ENCODE measurements at places on chromosomes 1 and 21. TPM values are rescaled to one million over a fixed set of nuclear protein-coding genes. Genes with fewer than 3 reads are reported as not detected.
A peak's percentile ranks its signal among the peaks of the same experiment; 100 is the strongest.

GRCh38 chr1:33650708-33651107 lies 178.3 kb downstream of the ZSCAN20 start:
- DNase-seq: no peak

DNA sequence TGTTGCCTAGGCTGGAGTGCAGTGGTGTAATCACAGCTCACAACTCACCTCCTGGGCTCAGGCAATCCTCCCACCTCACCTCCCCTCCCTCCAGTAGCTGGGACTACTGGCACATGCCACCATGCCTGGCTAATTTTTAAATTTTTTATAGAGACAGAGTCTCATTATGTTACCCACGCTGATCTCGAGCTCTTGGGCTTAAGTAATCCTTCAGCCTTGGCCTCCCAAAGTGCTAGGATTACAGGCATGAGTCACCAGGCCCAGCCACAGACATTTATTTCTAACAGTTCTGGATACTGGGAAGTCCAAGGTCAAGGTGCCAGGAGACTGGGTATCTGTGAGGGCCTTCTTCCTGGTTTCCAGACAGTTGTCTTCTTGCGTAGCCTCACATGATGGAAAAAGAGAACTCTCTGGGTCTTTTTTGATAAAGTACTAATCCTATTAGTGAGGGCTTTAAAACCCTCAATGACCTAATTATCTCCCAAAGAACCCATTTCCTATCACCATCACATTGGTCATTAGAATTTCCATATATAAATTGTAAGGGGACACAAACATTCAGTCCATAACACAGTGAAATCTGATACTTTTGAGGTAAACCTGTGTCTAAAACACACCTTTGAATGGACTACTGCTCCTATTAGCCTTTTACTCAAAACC lies 67.9 kb downstream of the PHACTR4 start:
- DNase-seq: no peak

DNA sequence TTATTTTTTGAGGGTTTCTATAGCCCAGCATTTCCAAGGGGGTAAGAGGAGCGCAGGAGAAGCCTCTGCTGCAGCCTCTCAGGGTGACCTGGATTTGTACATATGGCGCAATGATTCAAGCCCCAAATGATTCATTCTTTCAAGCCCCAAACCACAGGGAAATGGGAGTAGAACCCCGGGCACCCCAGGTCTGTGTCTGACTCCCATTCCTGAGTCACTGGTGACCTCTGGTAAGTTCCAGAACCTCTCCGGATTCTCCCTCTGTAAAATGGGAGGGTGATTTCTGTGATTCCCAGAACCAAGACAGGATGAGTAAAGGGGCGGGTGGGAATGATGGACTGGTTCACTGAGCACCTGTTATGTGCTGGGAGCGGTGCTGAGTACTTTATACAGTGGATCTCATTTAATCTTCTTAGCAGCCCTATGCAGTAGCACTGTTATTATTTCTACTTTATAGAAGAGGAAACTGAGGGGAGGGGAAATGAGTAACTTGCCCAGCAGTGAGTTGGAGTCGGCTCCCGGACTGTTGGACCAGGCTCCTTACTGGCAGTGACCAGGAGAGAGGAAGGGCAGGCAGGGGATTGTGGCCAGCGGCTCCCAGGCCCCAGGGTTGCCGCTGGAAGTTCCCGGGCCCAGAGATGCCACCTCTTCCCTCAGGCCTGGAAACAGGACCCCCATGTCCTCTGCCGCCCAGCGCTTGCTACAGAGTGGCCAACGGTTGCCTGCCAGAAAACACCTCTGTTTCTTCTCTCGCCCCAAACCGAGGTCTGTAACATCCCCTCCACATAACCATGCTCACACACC lies 20.3 kb upstream of the SLC26A9 start:
- no peak for DNase-seq

GRCh38 chr1:3459051-3459908 lies 4.8 kb downstream of the ARHGEF16 start:
- DNase-seq: no peak

DNA sequence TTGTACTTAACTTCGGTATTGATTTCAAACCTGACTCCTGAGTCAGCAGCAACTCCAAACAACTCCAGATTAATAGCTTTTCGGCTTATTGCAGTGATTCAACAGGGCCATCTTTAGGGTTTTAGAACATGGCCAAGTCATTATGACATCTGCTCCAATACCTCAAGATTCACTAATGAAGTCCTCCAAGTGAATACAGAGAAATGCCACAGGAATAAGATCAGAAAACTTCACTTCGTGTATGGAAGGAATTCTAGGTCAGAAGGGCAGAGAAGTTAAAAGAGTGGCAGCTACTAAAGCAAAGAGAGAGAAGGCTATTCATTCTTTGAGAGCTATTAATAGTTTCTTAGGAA lies 7.6 kb upstream of the C1orf116 start:
- no peak for DNase-seq

- DNase-seq: no peak
These were observed 20.8 kb downstream of the ELK4 start for GRCh38 chr1:205610901-205611466.

- peak; percentile 44 for DNase-seq
These were observed 22.0 kb downstream of the RLF start for GRCh38 chr1:40183055-40183710.

GRCh38 chr1:95643071-95643470 lies 409.1 kb downstream of the RWDD3 start:
- no peak for DNase-seq

DNA sequence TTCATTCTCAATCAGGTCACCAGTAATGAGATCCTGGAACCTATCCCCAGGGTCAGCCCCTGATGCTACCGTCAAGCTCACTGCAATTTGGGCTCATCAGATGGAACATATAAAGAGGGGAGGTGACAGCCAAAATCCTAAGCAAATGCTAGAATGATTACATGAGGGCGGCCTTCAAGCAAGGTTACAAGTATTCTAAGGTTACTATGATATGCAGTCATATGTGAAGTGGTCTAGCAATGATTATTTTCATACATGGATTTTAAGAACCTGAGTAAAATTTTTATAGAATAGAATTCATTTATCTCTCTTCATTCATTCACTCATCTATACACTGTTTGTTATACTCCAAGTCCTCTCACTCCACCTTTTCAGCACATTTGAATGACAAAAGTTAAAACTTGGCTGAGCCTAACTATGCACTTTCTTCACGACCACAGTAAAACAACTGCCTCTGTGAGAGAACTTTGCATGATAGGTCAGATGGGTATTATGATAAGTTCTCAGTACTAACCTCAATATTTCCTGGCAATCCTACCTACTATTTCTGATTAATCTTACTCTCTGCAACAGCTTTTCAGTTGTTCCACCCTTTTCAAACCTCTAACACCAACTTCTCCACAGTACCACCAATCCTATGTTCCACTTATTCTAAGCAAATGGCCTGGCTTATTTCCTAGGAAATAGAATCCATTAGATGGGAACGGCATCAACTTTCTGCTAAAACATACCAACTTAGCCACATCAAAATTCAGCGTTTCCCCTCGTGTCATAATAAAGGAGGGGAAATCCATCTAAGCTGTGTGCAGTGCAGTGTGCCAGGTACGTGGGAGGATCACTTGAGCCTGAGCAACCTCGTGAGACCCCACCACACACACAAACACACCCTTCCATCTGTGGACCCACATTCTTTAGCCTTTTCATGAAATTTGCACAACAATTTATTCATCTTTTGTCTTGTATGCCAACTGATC lies 32.0 kb downstream of the LHX9 start:
- DNase-seq: no peak

DNA sequence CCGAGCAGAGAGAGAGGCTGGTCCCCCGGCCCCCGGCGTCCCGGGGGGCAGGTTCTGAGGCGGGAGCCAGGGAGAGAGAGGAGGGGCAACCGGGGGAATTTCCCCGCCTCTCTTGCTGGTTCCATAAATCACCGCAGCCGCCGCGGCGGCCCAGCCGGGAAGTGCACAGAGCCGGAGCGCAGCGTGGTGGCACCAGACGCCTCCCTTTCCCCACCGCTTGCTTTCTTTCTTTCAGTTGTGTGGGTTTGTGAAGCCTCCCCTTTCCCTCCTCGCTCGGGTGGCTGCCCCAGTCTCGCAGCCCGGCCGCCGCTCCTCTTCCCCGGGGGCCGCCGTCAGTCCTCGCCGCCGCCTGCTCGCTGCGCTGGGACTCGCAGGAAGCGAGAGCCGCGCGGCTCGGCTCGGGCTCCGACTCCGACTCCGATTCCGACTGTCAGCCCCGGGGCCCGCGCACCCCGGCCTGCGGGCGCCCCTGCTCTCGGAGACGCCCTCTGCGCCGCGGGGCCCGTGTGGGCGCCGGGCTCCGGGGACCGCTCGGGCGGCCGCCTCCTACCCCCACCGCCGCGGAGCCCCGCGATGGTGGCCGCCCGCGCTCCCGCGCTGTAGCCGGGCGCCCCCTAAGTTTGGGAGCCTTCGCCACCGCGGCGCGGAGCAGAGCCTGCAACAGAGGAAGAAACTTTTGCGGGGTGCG lies at the start of gene CACHD1:
TSS of gene CACHD1 (plus strand) at position 153 of the 688 bp plus-strand sequence. CDS start 616 bp downstream, outside the sequence.
- peak; percentile 95 for DNase-seq

DNA sequence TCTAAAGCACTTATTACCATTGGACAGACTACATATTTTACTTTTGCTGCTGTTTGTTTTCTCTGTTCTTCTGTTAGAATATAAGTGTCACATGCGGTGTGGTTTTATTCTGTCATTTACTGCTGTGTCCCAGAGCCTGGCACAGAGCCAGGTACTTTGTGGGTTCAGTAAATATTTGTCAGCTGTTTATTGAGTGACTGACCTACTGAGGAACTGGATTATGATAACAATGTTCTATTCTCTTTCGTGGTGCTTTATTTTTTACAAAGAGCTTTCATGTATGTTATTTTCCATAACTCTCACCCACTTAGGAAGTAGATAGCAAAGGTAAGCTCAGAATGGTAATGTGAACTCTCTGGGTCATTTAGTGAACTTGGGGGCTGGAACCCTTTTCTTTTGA lies 118.8 kb downstream of the RWDD3 start:
- DNase-seq: no peak

- DNase-seq: no peak
These were observed 154.0 kb downstream of the MATN1 start for GRCh38 chr1:30569384-30569783.

GRCh38 chr1:163877016-163877415 lies 555.3 kb downstream of the NUF2 start:
- DNase-seq: no peak

GRCh38 chr1:93882269-93882668 lies 3.3 kb upstream of the DNTTIP2 start:
- no peak for DNase-seq

GRCh38 chr1:205047764-205048231 lies 4.8 kb downstream of the CNTN2 start:
- DNase-seq: no peak

DNA sequence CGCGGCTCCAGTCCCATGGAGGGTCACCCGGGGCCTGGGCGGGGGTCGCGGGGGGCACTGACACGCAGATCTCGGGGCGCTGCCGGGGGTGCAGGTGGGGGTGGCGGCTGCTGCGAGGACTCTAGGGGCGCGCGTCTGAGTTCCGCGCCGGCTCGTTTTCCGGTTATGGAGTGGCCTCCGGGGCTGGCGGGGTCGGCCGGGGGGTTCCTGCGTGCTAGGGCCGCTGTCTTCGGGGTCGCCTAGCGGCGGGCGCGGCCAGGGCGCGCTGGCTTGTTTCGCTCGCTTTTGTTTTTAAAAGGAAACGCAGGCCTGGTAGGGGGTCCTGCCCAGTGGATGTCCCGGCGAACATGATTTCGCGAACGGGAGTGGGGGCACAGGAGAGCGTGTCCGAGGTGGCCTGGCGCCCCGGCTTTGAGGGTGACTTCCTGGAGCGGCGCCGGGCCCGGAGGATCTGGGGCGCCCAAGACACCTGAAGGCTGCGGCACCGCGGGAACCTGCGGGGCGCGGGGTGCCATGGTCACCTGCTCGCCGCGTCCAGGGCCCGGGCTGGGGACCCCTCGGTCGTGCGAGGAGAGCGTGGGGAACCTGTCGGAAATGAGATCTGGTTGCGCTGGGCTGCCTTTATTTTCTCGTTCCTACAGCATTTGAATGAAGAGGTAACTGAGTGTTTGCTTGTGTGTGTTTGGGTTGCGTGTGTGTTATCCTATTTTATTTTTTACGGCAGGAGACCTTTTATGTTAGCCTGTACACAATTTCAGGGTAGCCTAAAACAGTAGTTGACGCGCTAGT lies 618 bp downstream of the ETS2 start:
- peak; percentile 82 for DNase-seq

GRCh38 chr1:10597492-10598388 lies 123.0 kb downstream of the PEX14 start:
- DNase-seq: no peak

GRCh38 chr1:244273845-244274619 lies 177.7 kb downstream of the ADSS2 start:
- no peak for DNase-seq

- DNase-seq: no peak
These were observed 21.8 kb upstream of the IKBKE start for GRCh38 chr1:206448471-206448870.

- DNase-seq: no peak
These were observed 360.0 kb downstream of the NPHP4 start for GRCh38 chr1:5632224-5632623.

- no peak for DNase-seq
These were observed 16.0 kb downstream of the OR2T11 start for GRCh38 chr1:248618878-248619277.

DNA sequence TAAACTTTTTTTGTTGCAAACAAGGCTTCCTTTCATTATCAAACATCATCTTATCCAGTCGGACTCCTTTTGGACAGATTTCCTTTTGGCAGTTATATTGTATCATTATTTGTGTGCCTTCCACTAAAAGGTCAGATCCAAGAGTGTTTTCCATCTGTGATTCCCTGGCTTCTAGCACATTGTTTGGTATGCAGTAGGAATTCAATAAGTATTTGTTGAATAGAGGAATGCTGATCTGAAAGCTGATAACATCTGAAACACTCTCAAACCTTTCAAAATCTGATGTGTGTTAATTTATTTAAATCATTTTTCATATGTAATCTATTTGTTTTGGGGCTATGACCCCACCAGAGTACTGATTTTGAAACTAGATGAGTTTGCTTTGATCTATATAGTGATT lies 39.0 kb downstream of the NDC1 start:
- no peak for DNase-seq

Gene LCE1E
- total RNA-seq: not detected

Gene PDZK1
- 1.3 TPM for total RNA-seq

Gene KCNJ15
- not detected for total RNA-seq

Gene UBL4B
- total RNA-seq: not detected

Gene S100A1
- total RNA-seq: 0.63 TPM

Gene NUP210L
- 0.03 TPM for total RNA-seq

Gene AMY2B
- 3.0 TPM for total RNA-seq

Gene CELA2B
- total RNA-seq: not detected

All from H7 (cell line).